ENCODE measurements at places on chromosomes 5 and 9.

DNA sequence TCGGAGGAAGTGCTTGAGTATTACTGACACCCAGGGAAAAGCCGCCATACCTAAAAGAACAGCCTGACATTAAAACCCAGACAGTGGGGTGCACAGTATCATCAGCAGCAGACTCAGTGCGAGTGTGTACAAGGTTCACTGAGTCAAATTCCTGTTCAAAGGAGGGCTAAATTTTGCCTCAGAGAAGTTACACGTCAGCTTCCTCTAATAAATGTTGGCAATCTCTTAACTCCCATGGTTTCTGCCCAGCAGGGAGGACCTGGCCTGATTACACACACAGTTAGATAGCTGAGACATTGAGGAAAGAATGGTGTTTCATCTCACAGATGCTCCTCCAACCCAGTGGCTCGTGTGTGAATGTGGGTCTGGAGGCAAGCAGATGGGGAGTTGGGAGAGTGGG is 38.2 kb downstream of the NIPSNAP3B start:
- DNase-seq = no peak

DNA sequence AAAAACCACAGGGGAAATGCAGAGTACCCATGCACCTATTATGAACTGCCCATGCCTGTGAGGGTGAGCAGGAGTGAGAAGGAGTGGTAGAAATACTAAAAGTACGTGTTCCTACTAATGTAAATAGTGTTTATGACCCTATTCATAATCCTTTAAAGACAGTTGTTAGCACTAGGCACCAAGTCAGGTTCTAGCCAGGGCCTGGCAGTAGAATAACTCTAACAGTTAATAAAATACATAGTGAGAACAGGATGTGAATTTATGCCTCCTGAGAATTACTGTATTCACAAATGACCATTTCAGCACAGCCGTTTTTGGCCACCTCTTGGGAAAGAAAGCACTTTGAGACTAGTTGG is 103.2 kb upstream of the TARS1 start:
- no peak for DNase-seq

DNA sequence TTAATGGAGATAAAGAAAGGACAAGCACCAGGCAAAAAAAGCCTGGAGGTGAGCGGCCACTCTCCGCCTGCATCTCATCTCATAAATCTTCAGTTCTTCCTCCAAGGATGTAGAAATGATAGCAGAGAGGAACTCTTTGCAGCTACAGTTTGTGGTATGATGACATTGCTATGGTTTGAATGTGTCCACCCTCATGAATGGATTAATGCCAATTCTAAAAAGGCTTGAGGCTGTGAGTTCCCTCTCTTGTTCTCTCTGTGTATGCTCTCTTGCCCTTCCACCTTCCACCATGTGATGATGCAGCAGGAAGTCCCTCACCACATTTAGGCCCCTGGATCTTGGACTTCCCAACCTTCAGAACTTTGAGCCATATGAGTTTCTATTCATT is 126.4 kb downstream of the SPOCK1 start:
- no peak for DNase-seq

DNA sequence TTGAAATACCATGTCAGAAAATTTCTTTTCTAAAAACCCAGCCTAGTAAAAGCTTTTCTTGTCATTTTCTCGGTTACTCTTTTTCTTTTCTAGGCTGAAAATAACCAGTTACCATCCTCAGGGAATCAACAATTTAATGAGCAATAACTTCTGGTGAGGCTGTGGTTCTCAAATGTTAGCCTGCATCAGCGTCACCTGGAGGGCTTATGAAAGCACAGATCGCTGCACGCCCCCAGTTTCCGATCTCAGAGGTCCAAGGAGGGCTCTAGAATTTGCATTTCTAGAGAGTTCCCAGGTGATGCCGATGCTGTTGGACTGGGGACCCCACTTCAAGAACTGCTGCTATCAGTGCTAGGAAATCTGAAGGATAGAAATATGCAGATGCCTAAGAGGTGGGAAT is 28.9 kb upstream of the TLE1 start:
- no peak for DNase-seq

- DNase-seq = no peak
Observed at GRCh38 chr9:126456441-126457174, 130.0 kb downstream of the MVB12B start.

GRCh38 chr5:21918451-21918850 is 934.7 kb downstream of the CDH12 start:
- DNase-seq = no peak

DNA sequence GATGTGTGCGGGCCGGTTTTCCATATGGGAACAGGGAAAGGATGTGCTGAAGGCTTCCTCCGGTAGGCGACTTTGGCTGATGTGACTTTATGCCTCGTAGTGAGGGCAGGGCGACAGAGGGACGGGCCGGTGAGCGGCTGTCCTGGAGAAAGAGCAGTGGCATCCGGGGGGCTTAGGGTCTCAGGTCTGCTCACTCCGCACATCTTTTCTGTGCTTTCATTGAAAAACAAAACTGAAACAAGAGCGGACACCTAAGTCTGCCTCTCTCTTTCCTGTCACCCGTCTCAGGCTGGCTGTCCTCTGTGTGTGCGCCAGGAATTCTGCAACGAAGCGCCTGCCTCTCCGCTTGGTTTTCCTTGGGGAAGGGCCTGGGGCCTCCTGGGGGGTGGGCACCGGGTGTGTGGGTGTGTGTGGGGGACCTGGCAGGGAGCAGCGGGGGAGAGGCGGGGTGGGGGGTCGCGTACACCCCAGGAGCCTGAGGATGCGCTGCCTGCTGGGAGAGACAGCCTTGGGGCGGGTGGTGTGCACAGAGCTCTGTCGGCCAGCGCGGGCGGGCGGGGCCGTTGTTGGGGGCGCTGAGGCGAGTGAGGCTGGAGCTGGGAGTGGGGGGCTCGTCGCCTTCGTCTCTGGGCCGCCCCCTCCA is 580 bp upstream of the PRRX2 start:
- no peak for DNase-seq

- no peak for DNase-seq
Observed at GRCh38 chr5:141565826-141566570, 52.8 kb downstream of the DIAPH1 start.
